ENCODE measurements at places on chromosomes 13 and 19.

DNA sequence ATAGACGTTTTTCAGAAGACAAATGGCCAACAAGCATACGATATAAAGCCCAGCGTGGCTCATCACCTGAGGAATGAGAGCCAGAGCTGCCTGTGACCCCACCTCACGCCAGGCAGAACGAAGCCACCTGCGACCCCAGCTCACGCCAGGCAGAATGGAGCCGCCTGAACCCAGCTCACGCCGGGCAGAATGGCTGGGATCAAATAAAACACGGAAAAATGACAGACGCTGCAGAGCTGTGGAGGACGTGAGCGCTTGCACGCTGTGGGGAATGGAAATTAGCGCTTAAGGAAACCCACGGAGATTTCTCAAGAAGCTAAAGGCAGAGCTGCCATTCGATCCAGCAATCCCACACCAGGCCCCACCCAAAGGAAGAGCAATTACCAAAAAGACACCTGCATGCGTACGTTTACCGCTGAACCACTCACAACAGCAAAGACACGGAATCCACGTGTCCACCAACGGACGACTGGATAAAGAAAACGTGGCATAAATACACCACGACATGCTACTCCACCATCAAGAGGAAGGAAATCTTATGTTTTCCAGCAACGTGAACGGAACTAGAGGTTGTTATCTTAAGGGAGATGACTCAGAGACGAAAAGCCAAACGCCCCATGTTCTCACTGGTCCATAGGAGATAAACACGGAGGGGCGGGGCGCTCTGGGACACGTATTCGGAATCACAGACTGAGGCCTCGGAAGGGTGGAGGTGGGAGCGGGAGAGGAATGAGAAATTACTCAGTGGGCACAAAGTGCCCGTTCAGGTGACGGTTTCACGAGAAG is 30.7 kb upstream of the C13orf46 start:
- H3K4me3 ChIP-seq, result no peak overlapping the region
- H3K4me1 ChIP-seq, result no peaks in the 10 kb centered on the region
- no peak overlapping the region for H3K27ac ChIP-seq
- no peak for DNase-seq
- H3K36me3 ChIP-seq, result peaks cover 28% of the 10 kb centered on the region

DNA sequence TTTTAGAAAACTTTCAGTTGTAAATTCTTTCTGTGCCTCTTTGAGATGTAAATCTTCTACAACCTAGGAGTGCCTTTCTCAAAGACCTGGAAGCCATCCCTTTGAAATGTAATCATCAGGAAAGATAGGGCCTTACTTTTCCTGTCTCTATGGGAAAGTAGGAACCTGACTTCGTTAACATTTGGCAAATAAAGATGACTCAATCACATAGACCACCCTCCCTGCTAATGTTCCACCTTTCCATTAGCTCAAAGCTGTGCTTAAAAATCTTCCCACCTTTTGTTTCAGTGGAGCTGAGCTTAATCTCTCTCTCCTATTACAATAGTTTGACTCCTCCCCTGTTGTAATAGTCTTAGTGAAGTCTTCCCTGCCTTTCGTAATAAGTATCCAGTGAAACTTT is 247.7 kb downstream of the OLFM4 start:
- H3K27me3 ChIP-seq, result no peaks in the 10 kb centered on the region
- H3K4me3 ChIP-seq, result no peak overlapping the region
- no peak for DNase-seq

DNA sequence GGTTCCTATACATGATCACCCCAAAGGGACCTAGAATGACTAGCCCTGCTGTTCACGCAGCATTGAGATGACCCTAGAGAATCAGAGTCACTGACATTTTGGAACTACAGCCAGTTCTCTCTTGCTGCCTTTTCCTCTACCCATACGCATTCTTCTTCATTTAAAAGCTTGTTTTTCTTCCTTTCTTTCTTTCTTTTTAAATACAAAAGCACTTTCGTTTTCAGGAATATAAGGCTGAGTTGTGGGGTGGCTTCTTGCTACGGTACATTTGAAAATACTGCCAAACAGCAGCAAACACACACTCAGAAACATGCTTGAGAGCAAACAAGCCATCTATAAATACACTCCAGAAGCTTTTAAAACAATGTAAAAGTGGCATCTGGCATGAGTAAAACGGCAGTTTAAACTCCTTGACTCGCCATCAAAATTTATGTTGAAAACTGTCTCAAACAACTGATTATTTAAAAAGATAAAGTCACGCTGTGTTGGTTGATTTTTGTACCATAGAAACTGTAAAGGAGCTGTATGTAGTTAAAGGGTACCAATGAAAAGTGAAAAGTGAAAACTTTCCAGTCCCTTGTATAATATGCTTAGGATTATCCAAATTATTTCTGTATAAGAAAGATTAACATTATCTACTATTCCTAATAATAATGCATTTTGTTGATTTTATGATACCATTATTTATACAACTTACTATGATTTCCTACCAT is 95.6 kb downstream of the PCDH9 start:
- peak overlapping the region; percentile 61 for H3K27ac ChIP-seq
- peaks cover 18% of the 10 kb centered on the region for H3K4me1 ChIP-seq
- DNase-seq, result peak; percentile 7
- peak overlapping the region; percentile 36 for H3K4me3 ChIP-seq

GRCh38 chr19:13104360-13104847 is 1.7 kb upstream of the LYL1 start:
- DNase-seq, result peak; percentile 53
- peaks cover 12% of the 10 kb centered on the region for H3K36me3 ChIP-seq
- no peak overlapping the region for H3K27ac ChIP-seq
- peaks cover 25% of the 10 kb centered on the region for H3K4me1 ChIP-seq
- no peak overlapping the region for H3K4me3 ChIP-seq
- H3K27me3 ChIP-seq, result peaks cover 9% of the 10 kb centered on the region

DNA sequence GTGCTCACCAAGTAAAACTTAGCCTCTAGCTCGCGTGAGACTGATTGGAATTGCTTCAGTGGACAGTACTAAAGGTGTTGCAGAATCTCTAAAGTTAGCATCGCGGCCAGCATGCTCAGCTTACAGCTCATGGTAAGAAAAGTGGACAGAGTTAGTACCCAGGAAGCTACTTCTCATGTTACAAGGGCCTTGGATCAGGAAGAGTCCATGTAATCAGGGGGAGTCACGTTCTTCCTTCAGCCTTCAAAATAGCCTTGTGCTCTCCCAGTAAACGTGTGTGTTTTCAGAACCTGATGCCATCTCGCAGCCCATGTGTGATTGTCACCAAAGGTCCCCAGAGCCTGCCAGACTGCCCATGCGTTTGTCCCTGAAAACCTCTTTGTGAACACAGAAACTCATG is 195.8 kb upstream of the RNF113B start:
- peaks cover 3% of the 10 kb centered on the region for H3K27me3 ChIP-seq
- no peaks in the 10 kb centered on the region for H3K4me1 ChIP-seq
- H3K27ac ChIP-seq, result no peak overlapping the region
- H3K36me3 ChIP-seq, result no peaks in the 10 kb centered on the region
- no peak overlapping the region for H3K4me3 ChIP-seq

- no peak overlapping the region for H3K4me3 ChIP-seq
- H3K27ac ChIP-seq, result no peak overlapping the region
- H3K27me3 ChIP-seq, result peaks cover 20% of the 10 kb centered on the region
- no peak for DNase-seq
- no peaks in the 10 kb centered on the region for H3K36me3 ChIP-seq
Measured at GRCh38 chr13:113887700-113888201, 23.9 kb upstream of the GAS6 start.

DNA sequence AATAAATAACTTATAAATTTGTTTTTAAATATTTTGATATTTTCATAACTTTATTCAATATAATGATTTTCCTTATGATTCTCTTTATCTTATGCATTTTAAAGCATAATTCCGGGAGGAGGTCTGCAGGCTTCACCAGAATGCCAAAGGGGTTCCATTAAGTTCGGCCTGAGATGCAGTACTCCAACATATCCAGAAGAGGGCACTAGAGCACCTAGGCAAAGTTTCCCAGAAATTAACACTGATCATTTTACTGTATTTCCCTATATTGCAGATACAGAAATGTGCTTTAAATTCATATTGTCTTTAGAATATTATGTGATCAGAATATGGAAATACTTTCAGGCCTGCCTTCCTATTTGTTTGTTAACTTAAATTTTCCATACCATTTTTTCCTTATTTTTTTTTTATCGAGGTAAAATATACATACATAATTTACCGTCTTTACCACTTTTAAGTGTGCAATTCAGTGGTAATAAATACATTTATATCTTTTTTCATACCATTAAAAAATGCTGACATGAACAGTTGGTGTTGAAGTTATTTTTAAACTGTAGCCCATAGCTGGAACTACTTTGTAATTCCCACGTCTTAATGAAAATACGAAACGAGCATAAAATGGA is 58.9 kb upstream of the TM9SF2 start:
- no peak overlapping the region for H3K4me3 ChIP-seq
- peaks cover 2% of the 10 kb centered on the region for H3K4me1 ChIP-seq
- H3K27me3 ChIP-seq, result peaks cover 11% of the 10 kb centered on the region
- peak; percentile 63 for DNase-seq

- DNase-seq, result peak; percentile 81
- H3K27me3 ChIP-seq, result peaks cover 8% of the 10 kb centered on the region
- peak overlapping the region; percentile 52 for H3K4me3 ChIP-seq
- no peak overlapping the region for H3K27ac ChIP-seq
Measured at GRCh38 chr19:13060964-13061927, 41.4 kb downstream of the LYL1 start.

GRCh38 chr19:27962264-27962663 is 1250.7 kb downstream of the UQCRFS1 start:
- H3K4me3 ChIP-seq, result no peak overlapping the region
- peaks cover 2% of the 10 kb centered on the region for H3K27me3 ChIP-seq
- no peaks in the 10 kb centered on the region for H3K36me3 ChIP-seq
- DNase-seq, result no peak
- no peak overlapping the region for H3K27ac ChIP-seq
- no peaks in the 10 kb centered on the region for H3K4me1 ChIP-seq

DNA sequence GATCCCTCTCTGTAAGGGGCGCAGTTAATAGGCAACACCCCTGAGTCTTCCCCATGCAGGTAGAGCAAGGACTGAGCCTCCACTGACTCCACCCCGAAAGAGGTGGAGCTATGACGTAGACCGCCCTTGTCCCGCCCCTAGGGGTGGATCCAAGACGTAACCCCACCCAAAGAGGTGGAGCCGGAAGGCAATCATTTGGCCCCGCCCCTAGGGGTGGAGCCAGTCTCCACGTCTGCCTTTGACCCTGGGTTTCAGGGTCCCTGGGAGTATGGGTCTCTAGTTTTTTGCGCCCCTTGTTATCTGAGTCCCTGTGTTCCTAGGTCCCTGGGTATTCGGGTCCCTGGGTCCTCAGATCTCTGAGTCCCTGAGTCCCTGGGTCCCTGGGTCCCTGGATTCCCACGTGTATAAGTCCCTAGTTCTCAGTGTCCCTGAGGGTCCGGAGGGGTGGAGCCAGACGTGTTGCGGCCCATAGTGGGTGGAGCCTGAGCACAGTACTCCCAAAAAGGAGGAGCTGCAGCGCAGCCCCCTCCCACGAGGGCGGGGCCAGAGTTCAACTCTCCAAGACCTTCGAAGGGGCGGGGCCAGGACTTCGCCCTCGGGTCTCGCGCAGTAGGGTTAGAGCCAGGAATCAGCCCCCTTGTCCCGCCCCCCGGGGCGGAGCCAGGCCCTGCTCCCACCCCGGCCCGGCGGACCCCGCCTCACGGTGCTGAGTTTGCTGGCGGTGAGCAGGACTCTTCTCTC is 5.3 kb downstream of the DENND1C start:
- no peaks in the 10 kb centered on the region for H3K27me3 ChIP-seq
- peak; percentile 63 for DNase-seq
- peaks cover 16% of the 10 kb centered on the region for H3K4me1 ChIP-seq

- H3K4me3 ChIP-seq, result no peak overlapping the region
- no peak overlapping the region for H3K27ac ChIP-seq
- no peaks in the 10 kb centered on the region for H3K4me1 ChIP-seq
- DNase-seq, result no peak
Measured at GRCh38 chr13:40028446-40028845, 373.0 kb downstream of the COG6 start.

DNA sequence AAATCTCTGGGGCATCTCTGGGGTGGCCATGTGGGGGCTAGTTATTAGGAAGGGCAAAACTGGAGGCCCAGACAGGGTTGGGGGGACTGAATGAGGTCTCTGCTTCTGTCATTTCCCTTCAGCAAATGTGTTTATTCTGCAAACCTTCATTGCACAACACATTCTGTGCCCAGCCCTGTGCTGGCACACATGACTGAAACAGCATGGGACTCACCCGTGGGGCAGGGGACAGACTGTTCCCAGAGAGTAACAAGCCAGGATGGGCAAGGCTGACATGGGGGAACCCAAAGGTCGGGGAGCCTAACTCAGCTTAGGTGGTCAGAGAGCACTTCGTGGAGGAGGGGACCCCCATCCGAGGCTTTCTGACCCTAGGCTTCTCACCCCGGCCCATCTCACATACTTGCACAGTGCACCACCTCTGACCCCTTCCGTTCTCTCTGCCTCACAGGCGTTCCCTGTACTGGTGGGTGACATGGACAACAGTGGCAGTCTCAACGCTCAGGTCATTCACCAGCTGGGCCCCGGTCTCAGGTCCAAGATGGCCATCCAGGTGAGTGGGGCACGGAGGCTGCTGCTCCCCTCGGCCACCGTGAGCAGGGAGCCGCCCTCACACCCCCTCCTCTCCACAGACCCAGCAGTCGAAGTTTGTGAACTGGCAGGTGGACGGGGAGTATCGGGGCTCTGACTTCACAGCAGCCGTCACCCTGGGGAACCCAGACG is 2.4 kb downstream of the TOMM40 start:
- peaks cover 63% of the 10 kb centered on the region for H3K36me3 ChIP-seq
- no peak overlapping the region for H3K4me3 ChIP-seq
- no peak for DNase-seq
- H3K27ac ChIP-seq, result no peak overlapping the region
- H3K4me1 ChIP-seq, result peaks cover 30% of the 10 kb centered on the region

DNA sequence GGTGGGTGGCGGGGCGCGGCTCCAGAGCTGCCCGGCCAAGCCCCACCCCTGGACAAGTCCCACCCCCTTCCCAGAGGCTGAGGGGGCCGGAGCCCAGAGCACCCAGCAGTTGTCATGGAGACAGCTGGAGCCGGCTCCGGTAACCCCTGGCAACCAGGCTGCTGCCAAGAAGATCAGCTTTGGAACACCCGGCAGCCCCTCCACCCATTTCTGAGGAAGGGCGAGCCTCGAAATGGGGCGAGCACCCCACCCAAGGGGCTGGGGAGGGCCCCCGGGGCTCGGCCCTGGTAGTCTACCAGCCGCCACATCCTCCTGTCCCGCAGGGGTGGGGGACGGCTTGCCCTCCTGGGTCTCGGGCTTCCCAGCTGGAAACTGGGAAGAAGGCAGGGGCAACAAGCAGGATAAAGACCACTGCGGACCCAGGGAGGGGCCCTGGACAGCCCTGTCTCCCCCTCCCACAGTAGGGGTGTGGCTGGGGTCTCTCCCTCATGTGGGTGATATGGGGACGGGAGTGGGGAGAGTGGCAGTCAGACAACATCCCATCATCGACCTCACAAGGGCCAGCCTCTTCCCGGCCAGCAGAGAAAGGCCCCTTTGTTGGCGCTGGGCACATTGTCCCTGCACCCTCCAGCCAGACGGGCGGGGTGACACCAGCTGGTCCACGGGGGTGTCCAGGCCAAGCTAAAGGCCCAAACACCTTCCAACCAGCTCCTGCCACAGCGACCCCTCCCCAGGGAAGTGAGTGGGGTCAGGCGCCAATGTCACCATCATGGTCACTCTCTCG is 1.5 kb downstream of the CERS1 start:
- peaks cover 7% of the 10 kb centered on the region for H3K36me3 ChIP-seq
- no peak overlapping the region for H3K4me3 ChIP-seq
- no peaks in the 10 kb centered on the region for H3K4me1 ChIP-seq
- no peak for DNase-seq
- no peak overlapping the region for H3K27ac ChIP-seq
- H3K27me3 ChIP-seq, result no peaks in the 10 kb centered on the region
